ENCODE measurements at places on chromosomes 2 and 18.

DNA sequence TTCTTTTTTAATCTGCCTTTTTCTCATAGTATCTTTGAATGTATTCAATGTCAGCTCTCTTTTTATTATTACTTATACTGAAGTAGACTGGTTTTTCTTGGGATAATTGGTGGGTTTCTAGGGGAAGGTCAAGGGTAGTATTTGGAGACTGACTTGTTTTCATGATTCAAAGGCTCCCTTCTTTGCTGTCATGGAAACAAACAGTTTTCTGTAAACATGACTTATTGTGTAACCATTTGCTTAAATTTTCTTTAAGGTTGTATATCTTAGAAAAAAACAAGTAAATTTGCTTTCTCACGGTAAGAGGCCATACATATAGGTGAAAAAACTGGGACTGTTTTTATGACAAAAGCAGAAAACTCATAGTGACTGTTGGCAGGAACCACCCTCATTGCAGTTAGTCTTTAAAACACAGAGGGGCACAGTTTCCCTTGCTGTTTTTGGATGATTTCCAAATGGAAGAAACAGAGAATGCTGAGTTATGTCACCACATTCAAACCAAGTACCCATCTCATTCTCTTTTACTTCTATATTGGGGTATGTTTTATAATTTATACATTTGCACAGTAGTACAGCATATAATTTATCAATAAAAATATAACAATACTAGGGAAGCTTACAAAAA, 5.8 kb upstream of the RDH14 start:
- no peak for DNase-seq

GRCh38 chr2:111626037-111626864, 257.7 kb downstream of the ANAPC1 start:
- DNase-seq = no peak

- peak; percentile 60 for DNase-seq
Measured at GRCh38 chr2:131475831-131476230, at the start of gene TUBA3D. TSS of gene TUBA3D (plus strand) at chr2:131476119. CDS start at chr2:131476200, 81 bp downstream.

- peak; percentile 50 for DNase-seq
Measured at GRCh38 chr2:10173258-10174005, 50.9 kb downstream of the RRM2 start.

- DNase-seq = no peak
Measured at GRCh38 chr2:99609851-99610381, 120.1 kb upstream of the REV1 start.

DNA sequence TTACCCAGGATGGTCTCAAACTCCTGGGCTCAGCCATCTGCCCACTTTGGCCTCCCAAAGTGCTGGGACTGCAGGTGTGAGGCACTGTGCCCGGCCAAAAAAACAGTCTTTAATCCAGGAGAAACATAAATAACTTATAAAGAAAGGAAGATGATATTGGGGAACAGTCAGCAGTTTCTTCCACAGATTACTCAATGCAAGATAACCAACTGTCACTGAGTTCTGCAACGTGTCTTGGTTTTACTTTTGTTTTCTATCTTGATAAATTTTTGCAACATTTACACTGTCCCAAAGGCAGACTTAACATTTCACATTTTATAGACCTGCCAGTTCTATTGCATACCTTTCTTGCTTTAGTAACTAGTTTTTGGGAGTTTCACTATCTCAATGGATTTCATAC, 71.1 kb downstream of the ANKRD44 start:
- DNase-seq = no peak

- no peak for DNase-seq
Measured at GRCh38 chr2:174959787-174960186, 45.4 kb downstream of the CHN1 start.

DNA sequence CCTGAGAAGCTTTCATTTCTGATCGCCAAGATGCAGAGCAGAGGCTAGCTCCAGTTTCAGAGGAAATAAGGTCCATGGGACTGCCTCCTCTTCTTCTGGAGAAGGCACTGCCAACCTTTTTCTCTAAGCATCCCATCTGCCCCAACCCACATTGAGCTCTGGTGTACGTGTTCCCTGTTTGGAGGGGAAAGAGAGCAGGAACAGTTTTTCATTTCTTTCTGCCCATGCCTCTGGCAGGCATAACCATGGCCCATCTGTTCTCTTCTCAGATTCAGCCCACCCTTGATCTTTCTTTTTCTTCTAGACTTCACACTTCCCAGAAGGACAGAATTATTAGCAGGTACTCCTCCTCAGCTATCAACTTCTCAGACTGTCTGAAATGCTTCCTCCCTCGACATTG, 1110.3 kb upstream of the KLHL29 start:
- DNase-seq = no peak

DNA sequence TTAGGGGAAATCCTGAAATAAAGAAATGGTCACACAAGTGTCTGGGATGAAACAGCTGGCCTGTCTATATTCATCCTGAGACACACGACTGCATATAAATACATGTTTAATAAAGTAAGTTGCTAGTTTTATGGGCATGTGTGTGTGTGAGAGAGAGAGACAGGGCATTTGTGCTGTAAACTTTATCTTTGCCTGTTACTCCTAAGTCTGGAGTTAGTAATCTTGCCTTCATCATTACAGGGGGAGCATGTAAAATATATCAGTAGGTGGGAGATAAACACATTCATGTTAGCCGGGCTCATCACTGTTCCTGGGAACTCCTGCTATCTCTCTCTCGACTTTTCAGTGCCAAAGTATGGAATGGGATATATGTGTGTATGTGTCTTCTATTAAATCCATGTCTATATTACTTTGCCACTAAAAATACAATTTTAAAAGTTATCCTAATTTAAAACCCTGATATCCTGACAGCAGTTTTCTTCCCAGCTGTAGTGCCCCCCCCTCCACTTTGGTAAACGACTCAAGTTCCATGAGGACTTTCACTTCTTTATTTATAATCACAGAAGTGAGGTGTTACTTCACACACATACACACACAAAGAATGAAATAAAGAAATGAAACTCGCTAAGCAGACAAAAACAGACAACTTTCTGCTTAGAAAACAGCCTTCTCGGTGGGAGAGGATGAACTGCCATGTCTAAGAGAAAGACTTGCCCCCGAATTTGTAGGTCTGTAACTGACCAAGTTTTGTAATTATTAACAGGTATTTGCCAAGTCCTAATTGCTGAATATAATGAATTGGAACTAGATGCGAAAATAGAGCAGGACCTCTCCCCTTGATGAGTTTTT, 947 bp downstream of the ZEB2 start:
- DNase-seq = no peak

DNA sequence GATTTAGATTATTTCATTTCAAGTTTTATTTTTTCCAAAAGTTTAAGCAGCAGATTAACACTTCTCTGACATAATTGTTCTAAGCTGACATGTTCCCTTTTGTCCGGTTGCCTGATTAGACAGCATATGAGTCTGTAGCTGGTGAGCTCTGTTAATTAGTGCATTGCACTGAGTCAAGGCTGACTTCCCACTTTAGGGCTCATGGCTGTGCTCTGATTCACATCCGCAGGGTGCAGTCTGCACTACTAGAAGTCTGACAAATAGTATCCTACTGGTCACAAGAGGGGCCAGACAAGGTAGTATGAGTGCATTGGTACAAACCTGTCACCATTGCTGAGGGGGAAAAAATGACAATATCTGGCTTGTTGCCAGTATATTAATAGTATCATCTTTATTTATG, 443.9 kb upstream of the ZNF804A start:
- no peak for DNase-seq

- DNase-seq = no peak
Measured at GRCh38 chr2:236095504-236095903, 72.7 kb downstream of the GBX2 start.
